Epithelial cell of proximal tubule (primary cell): ENCODE measurements at places on chromosomes 7 and 10. TPM values are rescaled to one million over a fixed set of nuclear protein-coding genes. Genes with fewer than 3 reads are reported as not detected.

GRCh38 chr10:61900829-61901792 is at the start of gene ARID5B:
Gene ARID5B (plus strand): TSS chr10:61901699. CDS start chr10:61901710, 11 bp downstream.
- no peak for DNase-seq

- DNase-seq = no peak
Observed at GRCh38 chr7:2872296-2872874, 28.3 kb upstream of the GNA12 start.

GRCh38 chr7:137886281-137886680 is 39.5 kb upstream of the DGKI start:
- no peak for DNase-seq

DNA sequence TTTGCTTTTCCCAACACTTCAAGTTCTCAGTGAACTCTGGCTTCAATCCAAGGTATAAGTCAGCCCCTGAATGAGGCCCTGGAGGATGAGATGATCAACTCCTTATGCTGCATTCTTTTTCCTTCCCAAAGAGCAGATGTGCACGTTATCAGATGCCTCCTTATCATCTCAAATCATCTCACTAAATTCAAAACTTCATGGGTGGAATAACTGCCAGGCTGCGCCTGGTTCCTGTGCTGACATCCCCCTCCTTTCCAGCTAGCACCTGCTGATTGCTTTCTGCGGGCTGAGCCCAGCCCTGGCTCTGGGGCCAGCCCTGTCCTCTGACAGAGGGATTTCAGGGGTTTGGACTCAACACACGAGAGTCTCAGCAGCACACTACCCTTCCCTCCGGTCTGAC is 44.9 kb downstream of the TLL2 start:
- no peak for DNase-seq

DNA sequence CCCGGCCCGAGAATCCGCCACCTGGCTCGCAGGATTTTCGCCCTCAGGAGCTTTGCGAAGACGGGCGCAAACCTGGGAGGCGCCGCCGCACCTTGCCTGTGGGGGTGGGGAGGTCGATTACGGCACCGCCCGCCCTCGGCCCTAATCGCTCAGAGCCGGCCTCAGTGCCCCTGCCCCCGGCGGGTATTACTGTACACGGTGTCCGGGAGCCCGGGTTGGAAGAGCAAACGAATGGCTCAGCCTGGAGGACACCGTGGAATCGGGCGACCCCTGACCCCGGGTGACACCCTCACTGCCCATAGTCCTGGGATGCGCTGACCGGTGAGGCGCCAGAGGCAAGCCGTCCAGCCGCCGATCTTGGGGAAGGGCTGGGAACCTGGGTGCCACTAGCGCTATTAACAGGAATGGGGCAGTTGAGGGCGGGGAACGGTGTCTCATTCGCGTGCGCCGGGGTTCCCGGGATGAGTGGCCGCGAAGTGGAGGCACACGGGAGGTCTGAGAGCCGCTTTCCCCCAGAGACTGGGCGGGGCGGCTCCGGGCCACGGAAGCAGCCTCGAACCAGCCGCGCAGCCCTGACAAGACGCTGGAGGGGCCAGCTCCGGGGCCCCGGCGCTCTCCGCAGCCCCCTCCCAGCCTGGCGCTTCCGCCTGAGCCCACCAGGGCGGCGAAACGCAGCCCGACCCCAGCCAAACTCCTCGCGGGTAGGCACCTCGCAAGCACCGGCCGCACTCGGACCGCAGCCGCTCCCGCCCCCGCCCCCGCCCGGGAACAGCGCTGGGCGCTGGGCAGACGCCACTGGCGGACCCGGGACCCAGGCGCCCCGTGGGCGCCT is 167.5 kb downstream of the NRF1 start:
- DNase-seq = no peak

DNA sequence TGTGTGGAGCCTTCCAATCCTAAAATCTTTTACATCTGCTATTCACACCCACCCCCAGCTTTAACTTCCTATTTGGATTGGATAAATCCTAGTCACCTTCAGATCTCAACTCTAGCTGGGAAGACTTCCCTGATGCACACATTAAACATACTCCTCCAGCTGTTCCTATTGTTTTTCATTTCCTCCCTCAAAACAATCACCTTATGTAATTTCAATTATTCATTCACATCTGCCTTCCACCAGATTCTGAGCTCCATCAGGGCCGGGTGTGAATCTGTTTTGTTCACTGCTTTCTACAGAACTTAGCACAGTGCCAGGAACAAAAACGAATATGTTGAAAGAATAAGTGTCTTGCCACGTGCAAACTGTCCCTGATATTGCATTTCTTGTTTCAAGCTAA is 497.4 kb downstream of the PLXDC2 start:
- DNase-seq = no peak

Gene AKR1C4
- not detected in 2 replicates for total RNA-seq

Gene DLX6
- total RNA-seq = not detected in 2 replicates

Gene MMP21
- total RNA-seq = 0.06 TPM in 1 of 2 replicates, not detected in the other

GRCh38 chr7:100603726-100604027 is 1.5 kb downstream of the PCOLCE start:
- DNase-seq = no peak

Gene UROS
- total RNA-seq = 56.8 and 56.9 TPM in 2 replicates

GRCh38 chr7:88075216-88075615 is 141.2 kb downstream of the ADAM22 start:
- no peak for DNase-seq

GRCh38 chr7:36227223-36227622 is 74.2 kb downstream of the EEPD1 start:
- no peak for DNase-seq

DNA sequence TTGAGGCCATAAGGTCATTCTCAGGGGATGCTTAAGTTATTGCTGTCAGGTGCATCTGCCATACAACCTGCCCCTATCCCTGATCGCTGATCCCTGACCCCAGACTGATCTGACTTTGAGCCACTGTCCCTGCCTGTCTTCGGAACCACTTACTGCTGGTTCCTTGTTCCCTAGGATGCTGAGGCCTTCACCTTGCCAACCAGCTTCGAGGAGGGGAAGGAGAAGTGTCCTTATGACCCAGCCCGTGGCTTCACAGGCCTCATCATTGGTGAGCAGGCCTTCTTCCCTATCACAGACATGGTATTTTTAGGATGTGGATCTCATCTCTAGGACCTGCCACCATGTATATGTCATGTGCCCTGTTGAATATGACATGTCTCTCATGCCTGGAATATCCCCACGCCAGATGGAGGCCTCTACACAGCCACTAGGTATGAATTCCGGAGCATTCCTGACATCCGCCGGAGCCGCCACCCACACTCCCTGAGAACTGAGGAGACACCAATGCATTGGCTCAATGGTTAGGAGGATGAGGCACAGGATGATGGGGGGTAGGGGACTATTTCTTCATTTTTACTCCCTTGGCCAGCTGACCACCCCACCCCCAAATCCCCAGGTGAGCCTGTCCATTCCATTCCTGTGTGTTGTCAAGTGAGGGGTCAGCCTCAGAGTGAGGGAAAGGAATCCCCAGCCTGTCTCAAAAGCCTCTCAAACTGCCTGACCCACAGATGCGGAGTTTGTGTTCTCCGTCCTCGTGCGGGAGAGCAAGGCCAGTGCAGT is 9.0 kb downstream of the MRPL43 start:
- DNase-seq = no peak

DNA sequence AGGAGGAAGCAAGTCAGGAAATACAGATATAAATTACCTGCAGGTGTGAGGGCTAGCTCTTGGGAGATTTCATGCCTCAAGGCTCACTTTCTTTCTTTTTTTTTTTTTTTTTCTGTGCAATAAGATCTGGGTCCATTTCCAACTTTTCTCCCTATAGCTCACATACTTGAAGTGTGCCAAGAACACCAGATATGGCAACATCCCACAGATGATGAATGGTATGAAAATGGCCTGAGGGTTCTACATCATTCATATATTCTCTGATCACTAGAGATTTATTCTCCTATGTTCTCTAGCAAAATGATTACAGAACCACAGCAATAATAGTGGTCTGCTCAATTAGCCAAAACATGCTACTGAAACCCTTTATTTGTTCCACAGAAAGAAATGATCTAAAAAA is 117.2 kb downstream of the LRRTM3 start:
- DNase-seq = no peak

DNA sequence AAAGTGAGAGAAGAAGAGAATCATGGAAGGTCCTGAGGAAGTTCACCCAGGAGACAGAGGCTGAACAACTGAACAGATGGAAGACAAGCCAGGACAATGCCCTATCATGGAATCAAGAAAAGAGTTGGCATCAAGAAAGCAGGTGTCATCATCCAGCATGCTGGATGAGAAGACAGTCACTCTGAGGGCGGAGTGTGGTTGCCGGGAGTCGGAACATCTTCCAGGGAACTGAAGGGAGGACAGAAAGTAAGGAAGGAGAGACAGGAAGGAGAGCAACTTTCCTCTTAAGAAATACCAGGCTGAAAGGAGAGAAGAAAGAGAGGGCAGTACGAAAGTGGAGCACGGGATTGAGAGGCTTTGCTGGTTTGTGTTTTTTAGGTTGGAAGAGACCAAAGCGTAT is 654.5 kb upstream of the CELF2 start:
- no peak for DNase-seq

- DNase-seq = no peak
Observed at GRCh38 chr7:96235281-96235680, 86.6 kb downstream of the SLC25A13 start.

Gene TMEM184A
- 2.2 and 3.6 TPM in 2 replicates for total RNA-seq

DNA sequence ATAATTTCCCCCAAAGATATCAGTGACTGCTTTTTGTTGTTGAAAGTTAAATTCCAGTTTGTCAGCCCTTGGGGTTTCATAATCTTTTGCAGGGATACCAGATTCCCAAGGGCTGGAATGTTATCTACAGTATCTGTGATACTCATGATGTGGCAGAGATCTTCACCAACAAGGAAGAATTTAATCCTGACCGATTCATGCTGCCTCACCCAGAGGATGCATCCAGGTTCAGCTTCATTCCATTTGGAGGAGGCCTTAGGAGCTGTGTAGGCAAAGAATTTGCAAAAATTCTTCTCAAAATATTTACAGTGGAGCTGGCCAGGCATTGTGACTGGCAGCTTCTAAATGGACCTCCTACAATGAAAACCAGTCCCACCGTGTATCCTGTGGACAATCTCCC is 3.2 kb downstream of the CYP26A1 start:
- no peak for DNase-seq

DNA sequence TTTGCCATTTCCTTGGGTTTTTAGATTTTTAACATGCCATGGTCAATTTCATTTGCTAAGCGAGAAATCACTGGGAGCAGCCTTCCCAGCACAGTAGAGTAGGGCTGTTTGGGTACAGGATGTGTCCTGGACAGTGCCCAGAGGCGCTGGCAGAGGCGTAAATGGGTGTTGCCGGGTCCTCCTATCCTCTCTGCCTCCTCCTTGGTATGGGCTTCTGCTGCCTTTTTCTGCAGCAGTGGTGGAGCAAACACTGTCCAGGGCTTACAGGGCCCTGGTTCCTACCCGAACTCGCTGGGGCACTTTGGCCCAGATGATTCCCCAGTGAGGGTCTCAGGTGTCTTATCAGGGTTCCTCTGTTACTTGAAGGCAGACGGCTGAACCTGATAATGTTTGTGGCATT is 298.3 kb downstream of the RPS24 start:
- DNase-seq = no peak

Gene HOGA1
- total RNA-seq = 4.1 and 10.8 TPM in 2 replicates

- no peak for DNase-seq
Observed at GRCh38 chr10:50244201-50244600, 7.1 kb downstream of the ASAH2 start.

Gene PNLIPRP1
- not detected in 2 replicates for total RNA-seq

DNA sequence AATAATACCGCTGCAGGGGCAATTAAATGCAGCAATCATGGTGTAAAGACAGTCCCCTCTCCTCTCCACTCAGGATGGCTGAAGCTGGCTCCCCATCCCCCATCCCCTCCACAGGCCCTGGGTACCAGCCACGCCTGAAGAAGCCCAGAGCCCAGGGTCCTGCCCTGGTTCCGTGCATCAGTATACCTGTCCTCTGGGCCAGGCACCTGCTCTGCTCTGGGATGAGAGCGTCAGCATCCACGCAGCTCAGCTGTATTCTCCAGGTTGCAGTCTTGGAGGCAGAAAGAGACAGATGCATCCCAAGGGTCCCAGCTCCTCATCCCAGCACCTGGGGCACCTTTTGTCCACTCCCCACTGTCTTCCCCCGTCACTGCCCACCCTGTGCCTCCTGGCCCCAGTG is 233.8 kb downstream of the TCERG1L start:
- DNase-seq = no peak

GRCh38 chr10:72335394-72336258 is 19.1 kb downstream of the DNAJB12 start:
- no peak for DNase-seq

DNA sequence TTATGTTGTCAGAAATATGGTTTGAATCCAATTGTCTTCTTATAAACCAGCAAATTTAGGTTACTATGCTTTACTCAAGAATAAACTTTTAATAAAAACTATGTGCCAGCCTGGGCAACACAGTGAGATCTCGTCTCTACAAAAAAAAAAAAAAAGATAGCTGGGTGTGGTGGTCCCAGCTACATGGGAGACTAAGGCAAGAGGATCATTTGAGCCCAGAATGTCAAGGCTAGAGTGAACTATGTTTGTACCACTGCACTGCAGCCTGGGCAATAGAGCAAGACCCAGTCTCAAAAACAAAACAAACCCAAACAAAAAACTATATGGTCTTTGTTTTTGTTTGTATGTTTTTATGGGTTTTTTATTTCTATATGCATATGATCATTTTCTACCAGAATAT is 7.5 kb upstream of the ARHGAP12 start:
- no peak for DNase-seq

Gene ARHGAP21
- total RNA-seq = 39.9 and 46.8 TPM in 2 replicates

Gene HOXA5
- total RNA-seq = 20.1 and 47.6 TPM in 2 replicates

Gene ZNF786
- 3.6 and 5.1 TPM in 2 replicates for total RNA-seq

GRCh38 chr7:118109607-118110006 is 74.4 kb upstream of the LSM8 start:
- DNase-seq = no peak

Gene SYT15B
- 0.07 TPM in 1 of 2 replicates, not detected in the other for total RNA-seq

- no peak for DNase-seq
Observed at GRCh38 chr7:82615527-82615926, 171.9 kb upstream of the CACNA2D1 start.

GRCh38 chr10:86802473-86803108 is 46.2 kb downstream of the BMPR1A start:
- DNase-seq = no peak

GRCh38 chr10:27158421-27158820 is 3.3 kb downstream of the MASTL start:
- DNase-seq = no peak

DNA sequence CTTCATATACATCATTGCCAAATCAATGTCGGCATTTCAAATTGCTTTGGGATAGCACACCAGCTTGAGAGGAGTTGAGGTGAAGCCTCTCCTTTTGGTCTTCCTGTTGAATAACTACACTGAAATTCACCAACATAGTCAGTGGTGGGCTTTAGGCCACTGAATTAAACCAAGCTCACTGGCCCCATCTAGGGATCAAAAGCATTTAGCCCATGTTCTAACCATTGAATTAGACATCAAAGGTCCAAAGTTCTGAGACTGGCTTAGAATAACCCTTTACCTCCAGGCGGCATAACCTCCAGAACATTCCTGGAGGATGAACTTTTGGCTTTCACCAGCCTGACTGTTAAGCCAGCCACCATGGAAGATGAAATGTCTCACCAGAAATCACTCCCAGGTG is 54.6 kb downstream of the BPGM start:
- no peak for DNase-seq
